Mucosa of gallbladder (tissue), 1 donor: ENCODE measurements at places on chromosomes 5 and 9.
A peak's percentile ranks its signal among the peaks of the same experiment; 100 is the strongest.

- no peak for DNase-seq
These were observed 14.6 kb downstream of the NDUFA8 start for GRCh38 chr9:122144836-122145591.

DNA sequence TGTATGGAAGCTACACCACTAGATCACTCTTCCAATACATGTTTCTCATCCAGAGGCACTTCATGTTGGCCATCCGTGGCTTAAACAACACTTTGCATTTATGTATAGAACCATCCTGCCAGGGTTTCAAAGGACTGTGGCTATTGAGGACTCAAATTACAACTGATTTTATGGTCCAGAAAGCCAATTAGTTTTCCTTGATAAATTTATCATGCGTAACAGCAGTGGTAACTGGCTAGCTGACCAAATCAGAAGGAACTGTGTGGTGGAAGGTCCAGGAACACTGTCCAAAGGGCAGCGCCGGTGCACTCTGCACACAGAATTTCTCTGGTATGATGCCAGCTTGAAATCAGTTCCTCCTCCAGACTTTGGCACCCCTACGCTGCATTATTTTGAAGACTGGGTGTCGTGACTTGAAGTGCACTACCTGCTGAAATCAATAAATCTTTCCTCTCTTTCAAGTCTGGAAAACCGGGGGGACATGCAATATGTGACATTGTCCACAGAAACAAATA lies 69.3 kb upstream of the TMEM252 start:
- DNase-seq, result peak; percentile 53

DNA sequence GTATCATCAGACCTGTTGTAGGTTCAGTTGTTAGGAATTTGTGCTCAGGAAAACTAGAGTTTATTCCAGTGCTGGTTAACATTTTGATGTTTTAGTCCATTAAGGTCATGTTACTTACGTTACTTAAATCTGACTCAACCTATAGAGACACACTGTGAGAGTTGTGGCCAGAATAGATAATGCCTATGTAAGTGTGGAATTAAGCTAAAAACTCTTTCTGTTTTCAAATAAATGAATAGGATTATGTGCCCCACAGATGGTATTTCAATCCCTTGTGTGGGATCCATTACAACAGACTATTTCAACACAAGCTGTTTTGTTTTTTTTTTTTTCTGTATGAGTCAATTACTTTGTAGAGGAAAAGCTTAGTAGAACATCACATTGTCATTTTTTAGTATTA lies 68.1 kb downstream of the MEGF10 start:
- no peak for DNase-seq

- DNase-seq, result no peak
These were observed 232.2 kb upstream of the VLDLR start for GRCh38 chr9:2389404-2389803.

GRCh38 chr9:115540091-115540490 lies 422.1 kb upstream of the TNC start:
- DNase-seq, result no peak
